Activated CD4-positive, alpha-beta T cell treated with anti-CD3 and anti-CD28 coated beads, Interleukin-2, amount 10 ng/mL, durations not matched to agents 24 days and 14 days (primary cell): ENCODE measurements at places on chromosomes 5 and 9. TPM values are rescaled to one million over a fixed set of nuclear protein-coding genes. Genes with fewer than 3 reads are reported as not detected.

GRCh38 chr9:132126680-132127236, 35.1 kb upstream of the NTNG2 start:
- peak overlapping the region; percentile 65 for H3K4me3 ChIP-seq
- no peaks in the 10 kb centered on the region for H3K36me3 ChIP-seq
- no peak overlapping the region for H3K27ac ChIP-seq
- H3K4me1 ChIP-seq: peaks cover 15% of the 10 kb centered on the region
- peaks cover 49% of the 10 kb centered on the region for H3K27me3 ChIP-seq

GRCh38 chr5:81417052-81417451, 23.1 kb upstream of the ACOT12 start:
- H3K36me3 ChIP-seq: peaks cover 2% of the 10 kb centered on the region
- H3K27me3 ChIP-seq: no peaks in the 10 kb centered on the region
- no peak overlapping the region for H3K4me3 ChIP-seq
- DNase-seq: no peak
- peaks cover 22% of the 10 kb centered on the region for H3K4me1 ChIP-seq

- peaks cover 5% of the 10 kb centered on the region for H3K4me1 ChIP-seq
- peaks cover 22% of the 10 kb centered on the region for H3K27me3 ChIP-seq
- peaks cover 21% of the 10 kb centered on the region for H3K36me3 ChIP-seq
- no peak for DNase-seq
Measured at GRCh38 chr5:102863764-102864560, 108.9 kb downstream of the PAM start.

DNA sequence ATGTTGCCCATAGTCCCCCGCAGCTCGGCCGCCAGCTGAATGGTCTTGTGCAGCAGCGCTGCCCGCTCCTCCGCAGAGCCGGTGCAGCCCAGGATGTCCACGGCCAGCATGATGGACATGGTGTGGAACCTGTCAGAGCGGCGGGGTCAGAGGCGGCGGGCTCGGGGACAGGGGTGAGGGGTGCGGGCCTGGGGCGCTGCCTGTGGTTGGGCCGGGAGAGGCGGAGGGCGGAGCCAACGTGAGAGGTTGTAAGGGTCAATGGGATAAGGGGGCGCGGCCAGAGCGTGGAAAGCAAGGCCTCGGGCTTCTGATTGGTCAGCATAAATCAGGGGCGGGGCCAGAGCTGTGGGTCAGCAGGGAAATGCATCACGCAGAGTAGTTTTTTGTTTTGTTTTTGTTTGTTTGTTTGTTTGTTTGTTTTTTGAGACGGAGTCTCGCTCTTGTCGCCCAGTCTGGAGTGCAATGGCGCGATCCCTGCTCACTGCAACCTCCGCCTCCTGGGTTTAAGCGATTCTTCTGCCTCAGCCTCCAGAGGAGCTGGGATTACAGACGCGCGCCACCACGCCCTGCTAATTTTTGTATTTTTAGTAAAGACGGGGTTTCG, 6.8 kb upstream of the TOR2A start:
- peaks cover 34% of the 10 kb centered on the region for H3K36me3 ChIP-seq
- no peak for DNase-seq
- H3K4me1 ChIP-seq: peaks cover 1% of the 10 kb centered on the region
- H3K4me3 ChIP-seq: no peak overlapping the region
- H3K27me3 ChIP-seq: no peaks in the 10 kb centered on the region
- H3K27ac ChIP-seq: no peak overlapping the region

- H3K27me3 ChIP-seq: no peaks in the 10 kb centered on the region
- no peak for DNase-seq
- H3K36me3 ChIP-seq: no peaks in the 10 kb centered on the region
- no peak overlapping the region for H3K4me3 ChIP-seq
- H3K4me1 ChIP-seq: no peaks in the 10 kb centered on the region
Measured at GRCh38 chr9:100926366-100926765, 102.2 kb upstream of the PLPPR1 start.

GRCh38 chr9:10674586-10674985, 61.8 kb upstream of the PTPRD start:
- DNase-seq: no peak
- no peaks in the 10 kb centered on the region for H3K4me1 ChIP-seq
- H3K27me3 ChIP-seq: no peaks in the 10 kb centered on the region
- H3K4me3 ChIP-seq: no peak overlapping the region
- H3K27ac ChIP-seq: no peak overlapping the region
- H3K36me3 ChIP-seq: no peaks in the 10 kb centered on the region

GRCh38 chr5:40578501-40579451, 100.9 kb upstream of the PTGER4 start:
- H3K4me1 ChIP-seq: peaks cover 27% of the 10 kb centered on the region
- DNase-seq: peak; percentile 76
- no peaks in the 10 kb centered on the region for H3K36me3 ChIP-seq

GRCh38 chr5:175800656-175801081, 70.7 kb upstream of the CPLX2 start:
- no peaks in the 10 kb centered on the region for H3K36me3 ChIP-seq
- H3K27me3 ChIP-seq: peaks cover 24% of the 10 kb centered on the region
- H3K4me1 ChIP-seq: peaks cover 2% of the 10 kb centered on the region
- H3K27ac ChIP-seq: no peak overlapping the region
- DNase-seq: no peak

DNA sequence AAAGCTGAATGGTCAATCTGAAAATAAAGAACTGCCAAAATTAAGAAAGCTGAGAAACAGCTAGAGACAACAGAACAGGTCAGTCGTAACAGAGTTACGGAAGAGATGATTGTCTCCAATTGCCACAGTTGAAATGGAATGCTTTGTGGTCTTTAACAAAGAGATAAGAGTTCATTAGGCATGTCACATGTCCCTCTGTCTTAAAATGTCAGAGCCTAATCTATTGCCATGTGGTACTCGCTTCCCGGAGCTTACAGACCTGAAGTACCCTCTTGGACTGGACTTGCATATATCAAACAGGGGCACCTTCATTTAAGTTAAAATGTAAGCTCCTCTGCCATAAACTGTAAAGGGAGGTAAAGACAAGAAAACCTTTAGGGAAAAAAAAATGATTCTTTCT, 19.7 kb downstream of the TTC39B start:
- H3K4me3 ChIP-seq: no peak overlapping the region
- no peak for DNase-seq
- H3K27me3 ChIP-seq: no peaks in the 10 kb centered on the region
- H3K27ac ChIP-seq: no peak overlapping the region

- peaks cover 10% of the 10 kb centered on the region for H3K27me3 ChIP-seq
- H3K4me3 ChIP-seq: no peak overlapping the region
- H3K27ac ChIP-seq: no peak overlapping the region
- H3K4me1 ChIP-seq: no peaks in the 10 kb centered on the region
- no peak for DNase-seq
Measured at GRCh38 chr9:110327716-110328115, 9.9 kb downstream of the TXNDC8 start.

- peak overlapping the region; percentile 65 for H3K4me3 ChIP-seq
- peak; percentile 88 for DNase-seq
- H3K4me1 ChIP-seq: peaks cover 69% of the 10 kb centered on the region
Measured at GRCh38 chr5:62284946-62285891, 20.8 kb upstream of the KIF2A start.

GRCh38 chr5:160312960-160313727, 780 bp upstream of the CCNJL start:
- H3K4me3 ChIP-seq: peak overlapping the region; percentile 76
- peaks cover 64% of the 10 kb centered on the region for H3K27me3 ChIP-seq
- no peak for DNase-seq
- H3K4me1 ChIP-seq: peaks cover 7% of the 10 kb centered on the region
- H3K36me3 ChIP-seq: no peaks in the 10 kb centered on the region

DNA sequence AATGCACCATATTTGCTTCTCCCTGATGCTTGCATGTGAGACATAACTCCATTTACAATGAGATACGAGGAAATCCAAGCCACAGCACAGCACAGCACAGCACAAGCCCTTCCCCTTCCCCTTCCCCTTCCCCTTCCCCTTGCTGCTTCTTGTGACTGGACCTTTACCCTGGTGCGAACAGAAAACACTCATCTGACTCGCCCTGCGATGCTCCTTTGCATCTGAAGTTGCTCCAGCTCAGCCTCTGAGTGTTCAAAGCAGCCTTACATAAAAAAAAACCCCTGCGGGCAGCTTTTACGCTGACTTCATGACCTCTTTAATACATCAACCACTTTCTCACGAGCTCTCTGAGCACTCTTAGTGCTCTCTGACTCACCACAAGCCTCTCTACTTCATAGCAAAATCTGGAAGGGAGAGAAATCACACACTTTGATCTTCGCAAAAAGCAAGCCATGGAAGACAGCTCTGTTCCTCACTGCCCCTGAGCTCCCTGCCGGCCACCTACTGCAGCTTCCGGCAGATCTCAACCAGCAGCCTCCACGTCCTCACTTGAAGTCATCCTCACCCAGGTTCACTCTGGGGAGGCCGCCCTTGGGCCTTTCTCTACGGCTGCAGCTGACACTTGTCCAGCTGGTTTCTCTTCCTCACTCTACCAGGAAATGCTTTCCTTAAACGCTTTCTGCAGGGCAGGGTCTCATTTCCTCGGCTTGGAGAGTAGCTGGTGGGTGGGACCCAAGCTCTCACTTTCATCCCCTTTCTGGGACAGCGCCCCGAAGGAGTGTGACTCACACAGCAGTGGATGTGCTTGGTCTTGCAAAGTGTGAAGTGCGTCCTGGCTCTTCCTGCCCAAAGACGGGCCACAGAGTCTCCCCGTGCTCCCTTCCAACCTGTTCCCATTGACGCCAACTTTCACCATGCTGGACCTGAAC, 5.3 kb downstream of the SLC34A1 start:
- peak overlapping the region; percentile 23 for H3K4me3 ChIP-seq
- H3K27ac ChIP-seq: peak overlapping the region; percentile 73
- H3K36me3 ChIP-seq: no peaks in the 10 kb centered on the region
- H3K4me1 ChIP-seq: peaks cover 33% of the 10 kb centered on the region
- peak; percentile 82 for DNase-seq
- H3K27me3 ChIP-seq: peaks cover 4% of the 10 kb centered on the region

ANKRD31 gene
- total RNA-seq: 0.33 and 0.47 TPM in 2 replicates

ALDOB gene
- total RNA-seq: not detected in 2 replicates

COL27A1 gene
- 8.5 and 9.7 TPM in 2 replicates for total RNA-seq
